ENCODE measurements at places on chromosomes 7 and 10.

DNA sequence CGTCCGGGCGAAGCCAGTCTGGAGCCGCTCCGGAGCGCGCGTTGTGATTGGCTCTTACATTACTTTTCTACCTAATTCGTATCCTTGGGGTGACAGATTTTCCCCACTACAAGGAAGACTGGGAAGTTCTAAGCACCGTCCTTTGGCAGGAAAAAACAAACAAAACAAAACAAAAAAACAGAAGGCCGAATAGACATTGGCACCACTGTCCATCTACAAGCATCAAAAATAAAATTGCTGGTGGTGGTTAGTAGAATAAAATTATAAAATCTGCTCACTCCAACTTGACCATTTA is 651 bp upstream of the SKAP2 start:
- DNase-seq, result no peak

GRCh38 chr10:59179068-59179467 is 2.6 kb downstream of the PHYHIPL start:
- no peak for DNase-seq

DNA sequence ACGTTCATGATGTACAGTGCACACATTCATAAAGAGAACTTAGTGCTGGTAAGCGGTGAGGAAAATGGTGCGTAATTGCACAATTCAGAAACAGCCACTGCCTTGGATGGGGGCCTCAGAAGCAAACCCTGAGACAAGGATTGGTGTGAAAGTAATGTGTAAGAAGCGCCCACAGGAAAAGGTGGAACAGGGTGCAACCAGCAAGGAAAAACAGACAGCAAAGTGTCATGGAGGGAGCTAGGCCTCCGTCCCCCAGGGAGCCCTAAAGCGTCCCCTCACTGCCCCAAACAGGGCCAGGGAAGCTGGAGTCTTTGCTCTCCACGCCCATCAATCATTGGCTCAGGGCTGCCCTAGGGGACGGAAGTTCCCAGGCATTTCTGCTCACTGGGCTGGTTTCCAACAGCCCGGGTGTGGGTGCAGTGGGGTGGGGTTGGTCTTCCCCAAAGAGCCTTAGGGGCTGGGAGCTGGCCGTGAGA is 9.6 kb upstream of the C10orf105 start:
- DNase-seq, result no peak

DNA sequence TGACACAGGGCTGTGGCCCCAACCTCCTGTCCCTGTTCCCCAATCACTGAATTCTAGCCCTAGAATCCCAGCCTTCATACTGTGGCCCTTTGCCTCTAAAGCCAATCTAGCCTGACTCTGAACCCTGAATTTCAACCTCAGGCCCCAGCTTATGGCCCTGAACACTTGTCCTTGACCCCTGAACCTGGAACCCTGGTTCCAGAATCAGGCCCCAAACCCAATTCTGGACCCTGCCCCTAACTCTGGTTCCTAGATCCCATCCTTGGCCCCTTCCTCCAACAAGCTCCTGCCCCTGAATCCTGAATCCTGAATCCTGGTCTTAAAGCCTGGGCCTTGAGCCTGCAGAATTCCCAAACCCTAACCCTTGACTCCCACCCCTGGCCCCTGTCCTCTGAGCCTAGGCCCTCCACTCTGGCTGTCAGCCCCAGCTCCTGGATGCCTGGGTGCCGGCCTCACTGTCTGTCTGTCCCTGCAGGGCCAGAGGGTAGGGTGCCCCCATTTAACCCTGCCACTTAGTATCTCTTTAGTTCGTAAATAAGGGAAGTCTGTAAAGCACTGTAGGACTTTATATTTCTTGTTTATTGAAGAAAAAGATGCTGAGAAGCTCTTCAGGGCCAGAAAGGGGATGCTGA is 1.3 kb downstream of the INPP5A start:
- DNase-seq, result no peak

- no peak for DNase-seq
Measured at GRCh38 chr10:117694190-117694589, 151.6 kb downstream of the EMX2 start.

- no peak for DNase-seq
Measured at GRCh38 chr7:87912121-87912520, 21.9 kb upstream of the ADAM22 start.

- no peak for DNase-seq
Measured at GRCh38 chr10:28248092-28248491, 54.8 kb downstream of the MPP7 start.

- no peak for DNase-seq
Measured at GRCh38 chr7:113279256-113279655, 160.9 kb upstream of the SMIM30 start.

DNA sequence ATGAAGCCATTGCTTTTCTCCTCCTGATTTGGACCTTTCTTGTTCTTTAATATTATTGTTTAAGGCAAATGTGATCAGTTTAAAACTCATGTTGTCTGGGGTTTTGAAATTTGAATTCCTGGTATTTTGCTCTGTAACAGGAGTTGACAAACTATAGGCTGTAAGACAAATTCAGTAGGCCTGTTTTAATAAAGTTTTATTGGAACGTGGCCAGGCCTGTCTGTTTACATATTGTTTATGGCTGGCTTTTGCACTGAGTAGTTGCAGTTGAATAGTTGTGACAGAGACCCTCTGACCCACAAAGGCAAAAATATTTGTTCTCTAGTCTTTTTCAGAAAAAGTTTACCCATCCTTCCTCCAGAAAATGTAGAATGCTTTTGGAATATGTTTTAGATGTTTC is 29.8 kb downstream of the STARD3NL start:
- DNase-seq, result no peak

- no peak for DNase-seq
Measured at GRCh38 chr7:103395071-103395470, 47.6 kb downstream of the PSMC2 start.

DNA sequence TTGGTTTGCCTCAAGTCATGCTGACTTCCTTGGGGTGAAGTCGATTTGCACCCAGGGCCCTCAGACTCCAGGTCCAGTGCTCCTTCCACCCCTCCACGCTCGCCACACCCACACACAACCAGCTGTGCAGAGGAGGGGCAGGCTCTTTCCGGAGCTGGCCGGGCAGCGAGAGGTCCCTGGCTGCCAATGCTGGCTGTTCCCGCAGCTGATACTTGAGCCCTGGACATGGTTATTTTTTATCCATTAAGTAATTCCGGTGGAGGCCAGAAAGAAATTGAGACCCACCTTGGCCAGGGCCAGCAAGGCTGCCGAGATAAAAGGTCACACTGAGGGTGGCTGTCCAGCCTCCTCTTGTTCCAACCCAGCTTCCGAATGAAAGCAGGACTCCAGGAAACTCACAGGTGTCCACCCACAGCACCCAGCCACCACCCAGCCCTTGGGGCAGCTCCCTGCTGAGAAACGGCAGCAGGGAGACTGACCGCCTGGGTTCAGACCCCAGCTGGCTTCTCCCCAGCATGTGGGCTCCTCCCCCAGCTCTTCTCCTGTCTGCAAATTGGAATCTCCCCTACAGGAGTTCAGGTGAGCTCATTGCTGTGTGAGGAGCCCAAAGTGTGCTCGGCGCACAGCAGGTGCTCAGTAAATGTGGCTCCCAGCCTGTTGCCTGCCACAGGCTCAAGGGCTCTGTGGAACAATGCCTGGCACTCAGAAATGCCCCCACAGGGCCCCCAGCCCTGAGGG is 77.8 kb downstream of the PDGFA start:
- DNase-seq, result no peak

DNA sequence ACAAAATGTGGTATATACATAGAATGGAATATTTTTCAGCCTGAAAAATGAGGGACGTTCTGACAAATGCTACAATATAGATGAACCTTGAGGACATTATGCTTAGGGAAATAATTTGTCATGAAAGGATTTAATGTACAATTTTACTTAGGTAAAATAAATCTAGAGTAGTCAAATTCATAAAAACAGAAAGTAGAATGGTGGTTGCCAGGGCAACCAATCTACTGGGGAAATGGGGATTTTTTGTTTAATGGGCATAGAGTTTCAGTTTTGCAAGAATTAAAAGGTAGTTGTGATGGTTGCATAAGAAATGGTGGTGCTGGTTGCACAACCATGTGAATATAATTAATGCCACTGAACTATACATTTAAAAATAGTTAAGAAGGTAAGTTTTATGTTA is 296.0 kb upstream of the SP4 start:
- no peak for DNase-seq

- DNase-seq, result no peak
Measured at GRCh38 chr7:132029369-132030085, 473.1 kb upstream of the PODXL start.

- DNase-seq, result no peak
Measured at GRCh38 chr10:107561136-107561650, 396.7 kb upstream of the SORCS1 start.

GRCh38 chr7:24968165-24968564 is 11.8 kb downstream of the OSBPL3 start:
- no peak for DNase-seq

GRCh38 chr10:83373671-83374070 is 765.6 kb upstream of the GHITM start:
- DNase-seq, result no peak

GRCh38 chr7:73681031-73681430 is 2.2 kb downstream of the DNAJC30 start:
- no peak for DNase-seq

DNA sequence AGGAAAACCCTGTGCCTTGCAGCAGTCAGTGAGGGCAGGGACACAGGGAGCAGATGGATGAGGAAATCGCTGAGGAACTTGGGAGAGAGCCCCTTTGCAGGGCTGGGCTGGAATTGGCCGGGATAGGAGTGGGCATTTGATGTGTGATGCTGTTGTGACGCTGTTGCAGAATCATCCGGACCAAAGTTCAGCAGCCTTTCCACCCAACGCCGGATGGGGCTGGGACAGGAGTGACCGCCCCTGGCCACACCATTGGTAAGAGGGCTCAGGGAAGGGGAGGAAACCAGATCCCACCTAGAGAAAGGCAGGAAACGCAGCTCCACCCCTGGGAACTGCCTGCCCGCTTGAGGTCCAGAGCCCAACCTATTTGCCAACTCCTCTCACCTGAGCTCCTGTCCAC is 33.9 kb downstream of the PAX2 start:
- no peak for DNase-seq

DNA sequence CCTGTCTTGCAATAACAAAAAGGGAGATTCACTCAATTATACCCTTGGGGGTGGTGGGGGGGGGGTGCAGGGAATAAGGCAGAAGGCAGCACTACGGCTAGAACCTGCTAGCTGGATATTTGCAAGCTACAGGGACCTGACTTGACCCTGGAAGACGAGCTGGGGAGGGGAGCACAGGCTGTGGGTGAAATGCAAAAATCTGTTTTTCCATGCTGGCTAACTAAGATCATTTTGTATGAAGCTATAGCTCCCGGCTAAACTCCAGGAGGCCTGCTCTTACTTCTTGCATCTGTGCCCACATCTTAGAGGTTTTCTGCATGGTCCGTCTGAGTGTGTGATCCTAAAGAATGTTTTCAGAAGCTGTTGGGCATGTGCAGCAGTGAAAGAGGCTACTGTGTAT is 106.6 kb downstream of the EBLN1 start:
- no peak for DNase-seq

DNA sequence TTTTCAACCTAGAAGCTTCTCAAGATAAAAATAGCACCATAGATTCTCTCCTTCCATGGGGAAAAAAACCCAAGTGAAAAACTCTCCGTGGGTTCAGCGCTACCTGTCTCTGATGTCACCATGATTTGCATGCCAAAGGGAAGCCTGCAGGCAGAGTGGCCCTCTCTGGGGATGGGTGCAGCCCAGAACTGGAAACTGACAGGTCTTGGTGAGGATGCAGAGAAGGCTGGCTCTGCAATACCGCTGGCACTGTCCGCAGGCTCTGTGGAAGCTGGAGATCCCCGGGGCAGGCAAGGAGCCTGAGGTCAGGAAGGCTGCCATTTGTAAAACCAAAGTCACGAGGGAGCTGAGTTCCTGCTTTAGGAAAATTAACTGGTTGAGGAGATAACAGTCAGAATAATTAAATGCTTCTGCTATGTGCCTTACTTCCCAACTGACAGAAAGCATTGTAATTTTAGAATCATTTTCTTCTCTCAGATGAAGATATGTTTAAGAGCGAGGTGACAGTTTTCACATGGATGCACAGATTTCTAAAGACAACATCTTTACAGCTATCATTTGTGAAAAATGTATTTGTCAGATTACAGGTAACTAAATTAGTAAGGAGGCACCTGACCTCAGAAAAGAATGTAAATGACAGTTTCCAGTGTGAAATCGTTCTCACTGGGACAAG is 731.5 kb upstream of the FZD8 start:
- no peak for DNase-seq

- DNase-seq, result no peak
Measured at GRCh38 chr7:137915266-137915665, 68.5 kb upstream of the DGKI start.

- no peak for DNase-seq
Measured at GRCh38 chr10:124453960-124454610, 4.2 kb upstream of the NKX1-2 start.

DNA sequence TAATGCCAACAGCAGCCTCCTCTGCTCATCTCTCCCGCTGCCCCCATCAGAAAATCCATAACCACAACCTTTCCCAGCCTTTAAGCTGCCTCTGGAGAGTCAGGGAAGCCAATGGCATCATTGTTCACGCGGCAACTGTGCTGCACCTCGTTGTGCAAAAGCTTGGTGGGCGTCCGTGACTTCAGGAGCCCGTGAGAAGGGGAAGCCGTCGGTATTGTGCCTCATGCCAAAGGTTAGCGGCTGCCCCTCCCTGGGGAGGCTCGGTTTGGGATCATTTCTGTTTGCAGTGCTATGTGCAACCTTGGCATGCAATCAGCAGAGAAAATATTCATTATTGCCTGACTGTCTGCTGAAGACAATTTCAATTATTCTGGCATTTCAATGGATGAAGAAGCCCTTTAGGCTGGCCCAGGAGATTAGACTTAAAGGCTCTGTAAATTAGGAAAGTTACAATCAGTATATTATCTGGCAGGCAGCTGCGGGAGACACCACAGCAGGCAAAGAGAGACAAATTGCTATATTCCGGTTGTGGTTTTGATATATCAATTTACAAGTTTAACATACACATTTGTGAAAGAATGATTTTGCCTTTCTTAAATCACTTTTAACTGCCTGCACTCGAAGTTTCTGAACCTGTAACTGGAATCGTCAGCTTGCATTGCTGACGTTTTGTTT is 244.5 kb downstream of the GATA3 start:
- DNase-seq, result no peak

DNA sequence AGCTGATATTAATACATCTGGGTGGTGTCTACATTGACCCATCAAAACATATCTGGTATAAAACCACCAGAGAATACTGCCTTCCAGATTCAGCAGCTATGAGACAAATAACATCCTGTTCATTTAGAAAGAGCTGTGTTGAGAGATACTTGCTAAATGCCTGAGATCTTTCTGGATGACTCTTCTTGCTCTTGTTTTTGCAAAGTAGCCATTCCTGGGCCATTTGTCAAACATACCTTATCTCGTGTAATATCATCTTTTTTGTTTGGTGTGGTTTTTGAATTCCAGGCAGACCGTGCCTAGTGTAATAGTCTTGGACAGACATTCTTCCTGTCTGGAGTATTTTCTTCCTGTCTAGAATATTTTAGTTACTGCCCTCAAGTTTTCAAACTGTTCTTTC is 74.7 kb upstream of the PRR15 start:
- no peak for DNase-seq

GRCh38 chr7:128112781-128113221 is 81.6 kb upstream of the LRRC4 start:
- no peak for DNase-seq

- DNase-seq, result no peak
Measured at GRCh38 chr10:72133517-72133916, 45.2 kb upstream of the SPOCK2 start.
